AG09309 (cell line): ENCODE measurements at places on chromosomes 5 and 9.

- DNase-seq = peak; percentile 90
Observed at GRCh38 chr9:6272229-6272598, 56.0 kb upstream of the TPD52L3 start.

- DNase-seq = no peak
Observed at GRCh38 chr9:87271696-87272477, 225.8 kb upstream of the DAPK1 start.

GRCh38 chr5:56480705-56481427, 247.7 kb upstream of the ANKRD55 start:
- DNase-seq = no peak

DNA sequence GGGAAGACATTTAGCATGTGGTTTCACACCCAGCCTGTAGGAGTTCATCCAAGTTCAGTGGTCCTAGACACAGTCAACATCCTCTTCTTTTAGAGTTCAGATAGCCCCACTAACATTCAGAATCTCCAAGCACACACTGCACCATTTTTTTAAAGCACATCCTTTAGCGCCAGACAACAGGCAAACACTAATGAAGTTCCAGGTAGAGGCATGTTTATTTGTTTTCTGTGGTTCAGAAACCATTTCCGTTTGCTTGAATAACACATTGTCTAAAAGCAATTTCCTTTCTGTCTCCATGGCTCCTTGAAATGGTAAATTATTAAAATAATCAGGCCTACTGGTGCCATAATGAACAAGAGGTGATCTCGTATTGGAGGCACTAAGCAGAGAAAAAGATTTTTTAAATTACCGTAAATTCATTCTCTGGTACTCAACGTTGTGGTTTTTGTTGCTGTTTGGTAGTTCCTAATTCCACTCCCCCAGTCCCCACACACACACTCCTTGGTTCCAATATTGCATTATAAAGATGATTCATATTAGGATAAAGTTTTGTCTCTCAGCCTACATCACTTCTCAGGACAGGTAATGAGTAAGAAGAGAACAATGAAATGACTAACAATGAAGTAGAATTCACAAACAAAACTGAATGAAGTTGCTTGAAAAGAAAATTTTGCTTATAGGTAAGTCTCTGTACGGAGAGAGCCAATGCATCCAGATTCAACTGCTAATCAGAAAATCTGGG, 153.1 kb downstream of the PCSK1 start:
- DNase-seq = no peak

- peak; percentile 25 for DNase-seq
Observed at GRCh38 chr9:16341177-16341576, 529.3 kb downstream of the BNC2 start.

GRCh38 chr5:158832731-158833130, 267.0 kb downstream of the EBF1 start:
- peak; percentile 13 for DNase-seq

DNA sequence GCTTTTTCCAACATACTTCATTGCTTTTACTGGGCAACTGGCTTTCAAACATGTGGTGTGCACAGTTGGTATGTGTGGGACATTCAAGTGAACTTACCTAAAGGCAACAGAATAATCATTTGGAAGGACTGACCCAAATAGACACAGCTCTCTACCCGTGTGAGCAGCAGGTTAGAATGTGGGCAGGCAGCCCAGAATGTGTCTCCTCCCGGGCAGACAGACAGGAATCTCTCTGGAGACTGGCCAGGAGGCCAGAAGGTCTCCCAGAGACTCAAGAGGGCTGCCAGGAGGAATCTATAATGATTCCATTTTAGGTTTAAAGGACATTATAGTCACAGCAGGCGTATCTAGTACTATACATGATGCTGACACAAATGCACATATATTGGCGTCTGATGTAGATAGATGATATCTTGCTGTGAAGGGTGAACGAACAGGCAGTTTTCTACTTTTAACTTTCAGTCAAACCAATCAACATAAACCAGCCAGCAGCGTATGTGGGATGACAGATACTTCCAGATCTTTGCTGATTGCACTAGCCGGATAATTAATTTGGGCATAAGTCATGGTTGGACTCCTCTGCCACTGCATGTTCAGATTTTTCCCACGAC, 297.4 kb upstream of the ZNF608 start:
- DNase-seq = no peak

GRCh38 chr5:14659821-14660607, 4.5 kb upstream of the OTULIN start:
- DNase-seq = peak; percentile 34

GRCh38 chr9:76159293-76159926, 234.8 kb downstream of the RFK start:
- no peak for DNase-seq

DNA sequence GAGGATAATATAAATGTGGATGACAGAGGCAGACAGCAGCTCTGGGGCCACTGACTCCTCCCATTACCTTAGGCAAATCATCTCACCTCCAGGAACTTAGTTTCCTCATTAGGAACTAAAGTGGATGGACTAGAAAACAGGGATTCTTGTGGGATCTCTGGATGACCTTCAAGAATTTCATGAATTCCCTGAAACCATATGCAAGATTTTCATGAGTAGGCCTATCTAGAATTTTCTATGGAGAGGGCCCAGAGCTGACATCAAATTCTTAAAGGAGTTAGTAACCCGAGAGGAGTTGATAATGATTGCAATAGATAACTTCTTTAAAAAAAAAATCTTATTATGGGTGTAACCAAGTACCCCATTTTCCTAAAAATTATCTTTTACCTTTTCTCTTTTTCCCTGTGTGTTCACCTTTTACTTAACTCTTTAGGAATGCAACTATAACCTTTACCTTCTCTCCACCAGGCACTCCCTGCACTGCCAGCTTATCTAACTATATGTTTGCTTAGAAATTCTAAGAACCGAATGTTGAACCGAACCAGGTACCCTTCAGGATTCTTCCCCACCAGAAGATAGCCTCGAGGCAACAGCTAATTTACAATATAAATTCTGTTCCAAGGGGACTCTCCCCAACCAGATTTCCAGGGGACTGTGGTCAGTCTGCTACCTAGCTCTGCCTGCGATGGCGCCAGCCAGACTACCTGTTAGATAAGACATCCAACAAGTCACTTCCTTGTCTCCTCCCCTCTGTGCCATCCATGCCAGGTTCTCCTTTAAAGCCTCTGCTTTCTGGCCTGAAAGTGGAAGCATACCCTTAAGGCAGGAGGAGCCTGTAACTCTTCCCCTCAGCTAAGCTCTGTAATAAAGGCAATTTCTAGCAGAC, 86.0 kb downstream of the GCNT4 start:
- no peak for DNase-seq

- no peak for DNase-seq
Observed at GRCh38 chr5:142466195-142466971, 141.6 kb upstream of the SPRY4 start.

- no peak for DNase-seq
Observed at GRCh38 chr9:134185536-134186011, 21.2 kb upstream of the RNU6ATAC start.
